ENCODE measurements at places on chromosomes 7 and 10.

GRCh38 chr10:1242975-1243374 lies 186.8 kb downstream of the WDR37 start:
- no peak for DNase-seq

- DNase-seq: no peak
Observed at GRCh38 chr10:72407471-72407870, 52.8 kb upstream of the DNAJB12 start.

- no peak for DNase-seq
Observed at GRCh38 chr10:115948465-115948864, 324.5 kb downstream of the GFRA1 start.

GRCh38 chr7:1970895-1971294 lies 261.9 kb downstream of the MAD1L1 start:
- no peak for DNase-seq

- no peak for DNase-seq
Observed at GRCh38 chr10:17685233-17685840, 41.4 kb downstream of the STAM start.

Measured in CD8-positive, alpha-beta T cell (primary cell).